ENCODE measurements at places on chromosomes 5 and 9.

DNA sequence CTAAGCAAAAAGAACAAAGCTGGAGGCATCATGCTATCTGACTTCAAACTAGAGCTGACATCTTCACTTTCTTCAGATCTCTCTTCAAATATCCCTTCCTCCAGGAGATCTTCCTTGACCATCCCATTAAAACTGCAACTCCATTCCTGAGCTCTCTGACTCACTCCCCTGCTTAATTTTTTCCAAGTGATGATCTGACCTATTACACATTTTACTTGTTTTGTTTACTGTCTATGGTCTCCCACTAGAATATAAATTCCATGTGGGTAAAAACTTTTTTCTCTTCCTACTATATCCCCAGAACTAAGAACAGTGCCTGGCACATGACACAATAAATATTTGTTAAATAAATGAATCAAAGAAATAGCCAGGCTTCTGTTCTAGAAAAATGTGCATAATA, 87.5 kb downstream of the SLIT3 start:
- DNase-seq: peak; percentile 23

- DNase-seq: peak; percentile 53
These were observed 218.1 kb upstream of the DMRTA1 start for GRCh38 chr9:22228542-22228941.

GRCh38 chr5:111119856-111120255, 27.7 kb downstream of the WDR36 start:
- no peak for DNase-seq

DNA sequence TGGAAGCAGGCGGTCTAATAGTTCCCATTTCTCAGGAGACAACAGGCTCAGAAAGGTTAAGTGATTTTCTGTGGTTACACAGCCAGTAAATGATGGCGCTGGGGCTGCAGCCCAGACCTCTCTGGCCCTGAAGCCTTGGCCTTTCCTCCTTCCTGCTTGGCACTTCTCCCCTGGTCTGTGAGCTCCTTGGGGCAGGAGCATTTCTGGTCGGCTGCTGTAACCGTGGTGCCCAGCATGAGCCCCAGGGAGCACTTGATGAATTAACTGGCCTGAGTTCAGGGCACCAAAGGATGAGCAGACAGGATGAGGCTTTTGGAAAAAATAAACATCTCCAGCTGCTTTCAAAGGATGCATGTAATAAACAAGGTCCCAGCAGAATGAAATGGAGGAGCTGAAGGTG, 30.2 kb downstream of the CDHR2 start:
- DNase-seq: no peak

DNA sequence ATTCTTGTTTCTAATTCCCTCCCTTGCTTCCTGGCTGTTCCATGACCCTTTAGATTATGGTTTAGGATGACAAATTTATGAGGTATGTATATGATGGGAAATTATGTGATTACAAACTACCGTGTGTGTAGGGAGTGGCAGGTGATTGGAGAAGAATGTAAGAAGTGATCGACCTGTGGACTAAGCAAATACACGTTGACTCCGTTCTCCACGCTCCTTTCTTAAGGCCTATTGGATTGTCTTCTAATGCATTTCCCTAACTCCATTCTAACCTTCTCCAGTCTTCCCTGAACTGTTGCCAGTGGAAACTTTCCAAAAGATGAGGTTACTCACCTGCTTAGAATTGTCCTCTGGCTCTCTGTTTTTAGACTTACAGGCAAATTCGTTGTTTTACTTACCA, 36.6 kb downstream of the MVB12B start:
- DNase-seq: no peak

- no peak for DNase-seq
These were observed 10.2 kb downstream of the PAM start for GRCh38 chr5:102765350-102765749.

GRCh38 chr5:5141625-5142525, 1.7 kb downstream of the ADAMTS16 start:
- peak; percentile 75 for DNase-seq

- no peak for DNase-seq
These were observed 668.6 kb upstream of the ARRDC3 start for GRCh38 chr5:92051741-92052140.

- peak; percentile 17 for DNase-seq
These were observed 53.5 kb upstream of the IL7R start for GRCh38 chr5:35803191-35803651.

GRCh38 chr9:117414220-117414905, 494 bp downstream of the ASTN2 start:
- DNase-seq: peak; percentile 1

- no peak for DNase-seq
These were observed 558 bp upstream of the SMAD5 start for GRCh38 chr5:136132087-136132486.

DNA sequence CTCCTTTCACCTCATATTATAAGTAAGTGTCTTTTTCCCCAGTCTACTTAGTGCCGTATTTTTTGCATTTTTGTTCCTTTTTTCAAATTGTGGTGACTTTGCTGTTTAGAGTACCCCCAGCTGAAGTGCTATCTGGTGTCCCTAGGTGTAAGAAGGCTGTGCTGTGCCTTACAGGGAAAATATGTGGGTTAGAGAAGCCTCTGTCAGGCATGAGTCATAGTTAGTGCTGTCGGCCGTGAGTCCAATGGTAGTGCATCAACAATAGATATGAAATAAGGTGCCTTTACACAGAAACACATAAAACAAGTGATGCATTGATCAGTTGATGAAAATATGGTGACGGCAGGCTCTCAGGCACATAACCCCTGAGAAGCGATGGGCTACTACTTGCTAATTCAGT, 20.1 kb downstream of the SYK start:
- no peak for DNase-seq

DNA sequence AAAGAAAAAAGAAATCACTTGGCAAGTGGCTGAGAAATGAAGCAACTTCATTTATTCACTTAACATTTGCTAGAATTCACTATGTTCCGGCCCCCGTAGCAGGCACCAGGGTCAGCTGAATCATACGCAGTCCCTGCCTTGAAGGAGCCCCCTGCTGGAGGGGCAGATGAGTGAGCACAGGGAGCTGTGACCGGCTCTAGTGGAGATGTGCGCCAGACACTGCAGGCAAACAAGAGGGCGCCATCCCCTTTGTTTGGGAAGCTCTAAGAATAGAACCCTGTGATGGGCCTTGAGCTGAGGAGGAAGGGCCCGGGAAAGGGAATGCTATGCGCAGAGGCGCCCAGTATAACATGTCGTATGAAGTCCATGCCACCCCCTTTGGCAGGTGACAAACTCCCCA, 20.2 kb upstream of the RPL26L1 start:
- no peak for DNase-seq

DNA sequence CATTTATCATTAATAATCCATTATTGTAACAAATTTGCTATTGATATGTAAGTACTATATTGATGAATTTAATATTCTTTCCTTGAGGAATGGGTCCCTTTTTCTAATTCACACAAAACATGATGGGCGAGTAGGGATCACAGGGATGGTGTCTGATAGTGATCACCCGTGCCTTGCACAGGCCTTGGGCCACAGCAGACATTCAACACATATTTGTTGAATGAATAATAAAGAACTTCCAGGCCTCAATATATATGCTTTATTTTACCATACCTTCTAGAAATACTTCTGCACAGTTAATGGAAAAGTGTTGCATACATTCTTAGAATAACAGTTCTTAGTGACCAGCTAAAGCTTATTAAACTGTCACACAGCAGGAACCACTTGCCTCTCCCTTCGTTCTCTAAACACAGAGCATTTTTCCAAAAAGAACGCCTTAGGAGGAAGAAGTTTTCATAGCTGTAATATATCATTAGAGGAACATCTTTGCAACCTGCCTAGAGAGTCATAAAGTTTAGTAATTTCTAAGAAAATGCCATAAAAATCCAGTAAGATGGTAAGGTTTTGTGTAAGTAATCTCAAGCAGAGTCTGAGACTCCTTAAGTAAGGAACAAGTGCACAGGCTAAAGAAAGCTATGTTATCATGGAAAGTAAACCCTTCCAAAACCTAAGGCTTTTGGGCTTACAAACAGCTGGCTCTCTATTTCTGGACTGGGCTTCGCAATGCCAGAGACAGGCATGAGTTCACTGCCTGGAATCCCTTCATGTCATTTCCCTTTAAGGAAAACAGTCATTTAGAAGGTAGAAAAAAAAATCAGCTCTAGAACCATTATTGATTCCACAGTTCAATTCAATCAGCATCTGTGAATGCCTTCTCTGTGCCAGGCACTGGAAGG, 17.7 kb downstream of the TTLL11 start:
- peak; percentile 45 for DNase-seq

GRCh38 chr5:150138551-150139265, 16.9 kb downstream of the PDGFRB start:
- peak; percentile 89 for DNase-seq

GRCh38 chr9:76996700-76997099, 22.8 kb upstream of the FOXB2 start:
- DNase-seq: peak; percentile 48

GRCh38 chr9:107242073-107243030, 40.7 kb upstream of the RAD23B start:
- DNase-seq: peak; percentile 29

DNA sequence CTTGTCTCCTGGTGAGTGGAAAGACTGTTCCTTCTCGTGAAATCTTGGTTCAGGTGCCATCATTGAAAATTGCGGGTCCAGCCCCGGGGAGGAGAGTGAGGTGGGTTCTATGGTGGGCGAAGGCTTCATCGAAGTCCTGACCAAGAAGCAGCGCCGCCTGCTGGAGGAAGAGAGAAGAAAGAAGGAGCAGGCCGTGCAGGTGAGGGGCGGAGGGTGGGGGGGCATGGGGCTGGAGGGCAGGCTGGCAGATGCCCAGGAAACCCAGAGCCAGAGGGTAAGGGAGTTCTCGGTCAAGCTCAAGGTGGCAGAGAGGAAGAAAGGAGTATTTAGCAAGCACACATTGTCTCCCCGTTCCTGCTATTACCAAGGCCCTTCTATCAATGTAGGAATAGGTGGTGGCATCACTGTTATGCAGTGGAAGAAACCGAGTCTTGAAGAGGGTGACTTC, 24.3 kb upstream of the POMT1 start:
- DNase-seq: peak; percentile 25

DNA sequence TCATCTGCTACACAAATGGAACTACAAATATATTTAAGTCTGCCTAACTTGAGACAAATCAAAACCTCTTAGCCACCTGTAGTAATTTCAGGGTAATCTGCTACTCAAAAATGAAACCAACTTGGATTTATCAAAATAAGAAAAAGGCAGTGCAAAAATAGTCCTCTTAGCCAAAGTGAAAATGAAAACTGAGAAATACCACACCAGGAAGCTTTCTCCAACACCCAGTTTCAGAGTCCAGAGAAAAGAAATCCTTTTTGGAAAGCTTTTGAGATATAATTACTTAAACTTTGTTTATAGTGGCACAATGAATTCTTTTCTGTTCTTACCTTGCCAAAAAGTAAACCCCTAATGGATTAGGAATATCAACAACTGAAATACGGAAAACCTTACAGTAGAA, 990.4 kb downstream of the EFNA5 start:
- no peak for DNase-seq

DNA sequence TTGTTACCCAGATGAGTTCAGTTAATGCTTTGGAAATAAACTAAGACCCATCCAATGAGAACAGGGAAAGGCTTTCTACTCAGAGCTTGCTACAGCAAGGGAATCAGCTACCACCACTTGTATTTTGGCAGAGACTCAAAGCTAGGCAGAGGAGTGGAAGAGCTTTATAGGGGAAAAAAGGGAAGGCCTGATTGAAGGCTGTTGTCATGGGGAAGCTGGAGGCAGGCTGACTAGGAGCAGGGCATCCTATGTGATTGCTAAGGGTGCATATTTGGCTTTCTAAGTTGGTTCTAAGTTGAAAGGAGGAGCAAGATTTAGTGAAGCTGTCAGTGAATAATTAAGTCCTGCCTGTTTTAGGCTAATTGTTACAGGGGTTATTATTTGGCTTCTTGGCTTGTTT, 115.5 kb downstream of the PTTG1 start:
- no peak for DNase-seq

DNA sequence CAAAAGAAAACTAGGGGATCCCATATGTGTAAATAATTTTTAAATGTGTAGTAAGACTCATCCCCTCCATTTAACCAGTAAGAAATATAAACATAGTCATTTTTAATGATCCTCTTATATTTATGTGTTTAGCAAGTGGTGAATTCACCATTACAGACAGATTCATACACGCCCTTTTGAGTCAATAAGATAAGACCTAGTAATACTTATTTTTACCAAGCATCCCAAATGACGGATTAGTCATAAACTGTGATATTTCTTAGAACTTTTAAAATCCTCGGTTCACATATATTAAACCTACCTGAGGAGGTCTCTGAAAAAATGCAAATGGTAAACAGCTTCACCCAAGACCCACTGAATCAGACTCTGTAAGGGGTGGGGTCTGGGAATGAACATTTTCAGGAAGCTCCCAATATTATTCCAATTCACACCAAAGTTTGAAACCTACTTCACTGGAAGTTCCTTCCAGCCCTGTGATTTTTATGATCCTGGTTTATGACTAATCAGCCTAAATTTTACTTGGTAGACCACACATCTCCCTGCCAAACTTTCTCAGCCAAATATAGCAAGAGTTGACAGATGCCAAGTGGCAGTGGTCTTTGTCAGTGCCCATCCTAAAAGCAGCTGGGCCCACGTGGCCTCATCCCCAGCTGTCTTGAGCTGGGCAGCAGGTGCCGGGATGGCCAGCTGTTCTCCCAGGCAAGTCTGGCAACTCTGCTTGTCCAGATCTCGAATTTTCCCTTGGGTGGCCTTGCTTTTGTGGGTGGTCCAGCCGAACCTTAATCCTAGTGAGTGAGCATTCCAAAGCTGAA, 559.0 kb upstream of the RGMB start:
- peak; percentile 59 for DNase-seq

DNA sequence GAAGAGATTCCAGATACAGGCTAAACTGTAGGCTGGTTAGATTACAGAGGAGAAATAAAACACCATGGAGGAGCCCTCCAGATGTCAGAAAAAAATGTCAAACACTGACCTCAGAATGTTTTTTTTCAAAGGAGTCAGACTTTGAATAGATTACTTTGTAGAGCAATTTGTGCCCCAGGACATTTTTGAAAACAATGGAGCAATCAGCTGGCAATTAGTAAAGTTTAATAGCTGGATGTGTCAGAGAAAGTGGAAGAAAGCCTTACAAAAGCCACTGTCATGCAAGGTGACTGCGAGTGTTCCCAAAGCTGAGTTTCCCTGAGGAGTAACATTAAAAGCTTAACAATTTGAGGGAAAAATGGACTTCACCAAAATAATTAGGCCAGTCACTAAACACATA, 417.8 kb upstream of the CTNND2 start:
- DNase-seq: no peak

GRCh38 chr9:134031783-134032182, 6.5 kb downstream of the BRD3OS start:
- no peak for DNase-seq

DNA sequence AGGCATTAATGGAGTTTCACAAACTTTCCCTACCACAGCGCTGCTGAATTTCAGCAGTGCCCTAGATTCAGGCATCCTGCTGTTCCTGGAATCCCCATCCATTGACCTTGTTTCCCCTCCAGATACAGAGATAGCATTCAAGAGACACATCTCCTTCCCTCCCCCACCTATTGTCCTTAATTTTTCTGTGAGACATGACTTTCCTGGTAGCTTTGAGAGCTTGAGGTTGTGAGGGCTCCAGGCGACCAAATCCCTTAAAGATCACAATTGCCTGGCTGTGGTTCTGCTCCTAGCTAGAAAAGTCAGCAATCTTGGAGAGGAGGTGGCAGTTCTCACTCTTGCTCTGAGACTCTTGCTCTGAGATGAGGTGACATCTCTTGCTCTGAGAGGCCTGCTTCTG, 48.0 kb downstream of the PRR16 start:
- DNase-seq: no peak
